Psoas muscle (tissue), 8 donors: ENCODE measurements at places on chromosomes 3 and 15.

DNA sequence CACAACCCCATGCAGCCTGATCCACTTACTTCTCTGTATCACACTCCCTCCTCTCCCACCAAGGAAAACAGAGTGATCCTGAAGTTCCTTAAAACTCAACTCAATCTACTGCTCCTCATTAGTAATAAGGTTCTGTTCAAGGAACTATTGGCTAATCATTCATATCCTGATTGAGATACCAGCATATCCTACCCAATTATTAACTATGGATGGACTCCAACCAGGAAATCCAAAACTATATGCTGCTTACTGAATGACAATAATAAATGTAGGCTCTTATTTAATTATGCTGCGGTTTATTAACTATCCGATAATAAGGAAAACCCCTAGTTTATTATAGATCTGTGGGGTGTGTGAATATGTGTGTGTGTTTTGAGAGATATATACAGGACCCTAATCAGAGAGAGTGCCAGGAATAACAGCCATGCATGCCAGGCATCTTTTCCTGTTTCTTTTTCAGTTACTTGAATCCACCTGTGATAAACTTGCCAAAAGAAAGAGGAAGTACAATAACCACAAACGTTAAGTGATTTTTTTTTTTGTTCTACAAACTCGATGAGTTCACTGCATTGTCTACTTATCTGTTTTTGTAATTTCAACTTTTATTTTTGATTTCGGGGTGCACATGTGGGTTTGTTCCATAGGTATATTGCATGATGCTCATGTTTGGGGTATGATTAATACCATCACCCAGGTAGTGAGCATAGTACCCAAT lies 1031.7 kb upstream of the CFAP20DC start:
- H3K4me1 ChIP-seq: no peaks in the 10 kb centered on the region
- no peak overlapping the region for H3K27ac ChIP-seq
- H3K4me3 ChIP-seq: no peak overlapping the region
- DNase-seq: no peak
- no peaks in the 10 kb centered on the region for H3K27me3 ChIP-seq

GRCh38 chr3:177026505-177027277 lies 170.6 kb downstream of the TBL1XR1 start:
- DNase-seq: no peak
- H3K36me3 ChIP-seq: peaks cover 38% of the 10 kb centered on the region
- peaks cover 11% of the 10 kb centered on the region for H3K4me1 ChIP-seq
- no peak overlapping the region for H3K27ac ChIP-seq

DNA sequence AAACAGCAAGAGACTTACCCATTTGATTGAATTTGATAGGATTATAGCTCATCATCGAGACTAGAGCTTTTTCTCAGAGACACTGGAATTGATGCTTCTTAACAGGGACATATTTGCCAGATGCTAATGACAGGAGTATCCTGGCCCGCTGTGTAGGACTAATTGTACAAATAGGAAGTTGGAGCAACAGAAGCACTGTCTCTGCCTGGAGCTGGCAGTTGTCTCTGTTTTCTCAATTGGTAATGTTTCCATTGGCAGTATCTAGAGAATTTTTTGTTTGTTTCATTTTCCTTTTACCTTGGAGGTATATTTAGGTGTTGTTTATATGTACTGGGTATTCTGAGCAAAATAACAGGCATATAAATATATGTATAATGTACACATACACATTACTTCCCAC lies 8.9 kb upstream of the PCOLCE2 start:
- no peak overlapping the region for H3K4me3 ChIP-seq
- H3K36me3 ChIP-seq: no peaks in the 10 kb centered on the region
- no peak overlapping the region for H3K27ac ChIP-seq
- H3K27me3 ChIP-seq: no peaks in the 10 kb centered on the region
- no peaks in the 10 kb centered on the region for H3K4me1 ChIP-seq
- no peak for DNase-seq

DNA sequence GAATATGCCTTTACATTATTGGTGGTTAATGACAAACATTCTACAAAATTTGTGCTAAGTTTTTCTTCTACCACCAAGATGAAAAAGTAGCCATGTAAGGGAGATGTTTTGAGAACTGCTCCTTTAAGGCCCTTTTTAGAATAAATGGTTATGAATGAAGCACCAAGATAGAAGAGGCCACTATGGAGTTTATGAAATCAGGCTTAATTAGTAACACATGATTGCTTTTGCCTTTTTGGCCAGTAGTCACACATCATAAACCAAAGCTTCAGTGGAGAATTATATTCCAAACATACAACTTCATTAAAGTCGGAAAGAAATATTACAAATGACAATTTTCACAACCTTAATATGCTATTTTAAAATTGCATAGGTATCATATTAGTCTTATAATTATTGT lies 331.7 kb downstream of the RBMS3 start:
- H3K4me1 ChIP-seq: peaks cover 5% of the 10 kb centered on the region
- H3K4me3 ChIP-seq: no peak overlapping the region
- H3K27me3 ChIP-seq: no peaks in the 10 kb centered on the region

DNA sequence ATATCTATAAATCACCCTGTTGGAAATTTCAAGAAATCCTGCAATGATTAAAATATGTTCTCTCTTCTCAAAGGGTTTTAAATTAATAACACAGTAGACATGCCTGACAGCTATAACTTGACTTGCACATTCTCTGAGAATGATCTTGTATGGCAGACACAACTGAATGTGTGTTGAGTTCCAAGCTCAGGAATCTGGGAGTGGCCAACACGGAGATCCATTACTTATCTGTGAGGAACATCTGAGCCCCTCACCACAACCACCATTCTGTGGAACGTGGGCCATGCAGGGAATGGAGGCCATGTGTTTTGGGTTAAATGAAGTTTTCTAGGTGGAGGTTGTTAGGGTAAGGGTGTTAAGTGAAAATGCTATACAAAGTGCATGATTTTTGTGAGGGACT lies 105.3 kb upstream of the CHMP2B start:
- no peaks in the 10 kb centered on the region for H3K4me1 ChIP-seq
- no peak for DNase-seq
- no peak overlapping the region for H3K4me3 ChIP-seq
- H3K36me3 ChIP-seq: no peaks in the 10 kb centered on the region
